AG08396 (cell line): ENCODE measurements at places on chromosomes 12 and 14.
A peak's percentile ranks its signal among the peaks of the same experiment; 100 is the strongest.

DNA sequence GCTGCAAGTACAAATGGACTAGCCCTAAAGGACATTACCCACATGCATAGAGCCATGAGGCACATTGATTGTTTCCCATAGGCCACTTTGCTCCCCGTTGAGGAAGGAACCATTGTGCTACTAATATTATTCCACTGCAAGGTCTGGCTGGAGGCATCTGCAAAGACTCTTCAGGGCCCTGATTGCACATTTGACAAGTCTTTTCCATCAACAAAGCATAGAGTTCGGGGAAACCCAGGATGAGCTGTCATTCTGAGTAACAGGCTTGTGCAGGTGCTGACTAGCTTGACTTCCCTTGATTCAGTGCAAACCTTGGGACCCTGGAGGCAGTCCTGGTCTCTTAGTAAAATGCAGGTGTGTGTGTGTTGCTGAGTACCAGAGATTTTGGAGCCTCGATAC is 73.8 kb downstream of the SUSD6 start:
- DNase-seq, result no peak

- peak; percentile 20 for DNase-seq
Measured at GRCh38 chr12:15830538-15830937, 41.4 kb upstream of the EPS8 start.

DNA sequence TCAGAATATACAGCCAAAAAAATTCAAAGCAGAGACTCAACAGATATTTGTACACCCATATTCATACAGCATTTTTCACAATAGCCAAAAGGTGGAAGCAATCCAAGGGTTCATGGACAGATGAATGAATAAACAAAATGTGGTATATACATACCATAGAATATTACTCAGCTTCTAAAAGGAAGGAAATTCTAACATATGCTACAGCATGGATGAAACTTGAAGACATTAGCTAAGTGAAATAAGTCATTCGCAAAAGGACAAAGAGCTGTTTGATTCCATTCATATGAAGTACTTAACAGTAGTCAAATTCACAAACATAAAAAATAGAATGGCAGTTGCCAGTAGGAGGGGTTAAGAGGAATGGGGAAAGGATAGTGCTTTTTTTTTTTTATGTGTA is 91.8 kb upstream of the ARID2 start:
- no peak for DNase-seq

DNA sequence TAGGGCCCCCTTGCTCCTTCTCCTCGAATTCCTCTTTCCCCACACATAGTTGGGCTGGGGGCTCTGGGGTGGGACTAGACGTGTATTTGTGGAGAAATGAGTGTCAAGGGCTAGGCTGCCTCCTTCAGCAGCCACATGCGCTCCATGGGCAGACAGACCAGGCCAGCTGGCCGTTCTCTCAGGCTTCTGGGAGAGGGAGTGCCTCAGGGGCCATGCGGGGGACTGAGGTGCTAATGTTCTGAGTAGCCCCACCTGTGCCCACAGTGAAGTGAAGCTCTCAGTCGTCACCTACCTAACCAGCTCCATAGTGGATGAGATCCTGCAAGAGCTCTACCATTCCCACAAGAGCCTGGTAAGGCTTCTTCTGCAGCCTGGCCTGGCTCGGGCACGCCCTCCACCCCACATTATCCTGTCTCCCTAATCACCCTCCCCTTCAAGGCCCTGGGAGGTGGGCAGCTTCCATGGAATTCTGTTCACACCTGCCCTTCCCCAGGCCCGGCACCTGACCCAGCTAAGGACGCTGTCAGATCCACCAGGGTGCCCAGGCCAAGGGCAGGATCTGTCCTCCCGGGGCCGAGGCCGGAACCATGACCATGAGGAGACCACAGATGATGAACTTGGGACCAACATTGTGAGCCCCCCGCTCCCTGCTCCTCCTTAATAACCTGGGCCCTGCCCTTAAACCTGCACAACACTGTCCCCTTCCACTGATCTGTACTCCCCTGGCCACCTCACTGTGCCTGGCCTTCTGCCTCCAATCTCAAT is 9.0 kb upstream of the CPNE6 start:
- DNase-seq, result no peak

GRCh38 chr14:90767899-90768298 is 48.3 kb downstream of the TTC7B start:
- no peak for DNase-seq

DNA sequence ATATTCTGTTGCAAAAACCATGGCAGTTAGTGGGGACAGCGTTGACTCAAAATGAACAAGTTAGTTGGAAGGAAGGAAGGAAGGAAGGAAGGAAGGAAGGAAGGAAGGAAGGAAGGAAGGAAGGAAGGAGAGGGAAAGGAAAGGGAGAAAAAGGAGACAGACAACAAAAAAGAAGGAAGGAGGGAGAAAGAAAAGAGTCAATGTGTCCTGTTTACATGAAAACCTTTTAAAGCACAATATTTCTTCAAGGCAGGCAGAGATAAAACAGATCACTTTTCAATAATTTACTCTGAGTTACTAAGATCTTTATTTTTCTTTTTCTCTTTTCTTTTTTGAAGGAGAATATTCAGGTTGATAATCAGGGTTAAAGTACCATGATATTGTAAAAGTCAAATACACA is 99.4 kb downstream of the CCER1 start:
- no peak for DNase-seq

DNA sequence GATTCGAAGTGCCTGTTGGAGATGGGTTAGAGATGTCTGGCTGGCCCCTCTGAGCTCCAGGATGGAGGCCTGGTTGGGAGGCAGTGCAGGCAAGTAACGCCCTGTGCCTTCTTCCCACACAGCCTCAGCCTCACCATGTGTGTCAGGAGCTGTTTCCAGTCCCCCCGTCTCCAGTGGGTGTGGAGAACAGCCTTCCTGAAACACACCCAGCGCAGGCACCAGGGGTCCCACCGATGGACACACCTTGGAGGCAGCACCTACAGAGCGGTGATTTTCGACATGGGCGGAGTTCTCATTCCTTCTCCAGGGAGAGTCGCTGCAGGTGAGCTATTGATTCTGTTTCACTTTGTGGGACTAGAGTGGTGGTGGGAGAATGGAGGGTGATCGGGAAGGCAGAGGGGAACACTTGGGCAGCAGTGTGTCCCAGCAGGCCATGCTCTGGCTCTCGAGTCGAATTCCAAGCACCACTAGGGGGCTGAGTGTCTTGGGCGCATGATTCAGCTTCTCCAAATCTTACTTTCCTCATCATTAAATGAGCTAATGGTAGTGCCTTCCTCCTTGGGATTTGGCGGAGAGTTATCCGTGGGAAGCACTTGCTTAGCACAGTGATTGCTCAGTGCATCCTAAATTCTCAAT is 6.8 kb downstream of the ACAD10 start:
- DNase-seq, result peak; percentile 47

- DNase-seq, result no peak
Measured at GRCh38 chr12:117592588-117593305, 231.3 kb upstream of the NOS1 start.

GRCh38 chr14:67690011-67690410 is 5.6 kb downstream of the RDH11 start:
- no peak for DNase-seq

- no peak for DNase-seq
Measured at GRCh38 chr14:60878536-60878935, 102.3 kb downstream of the TRMT5 start.

- no peak for DNase-seq
Measured at GRCh38 chr14:93954900-93955849, 21.2 kb downstream of the ASB2 start.

DNA sequence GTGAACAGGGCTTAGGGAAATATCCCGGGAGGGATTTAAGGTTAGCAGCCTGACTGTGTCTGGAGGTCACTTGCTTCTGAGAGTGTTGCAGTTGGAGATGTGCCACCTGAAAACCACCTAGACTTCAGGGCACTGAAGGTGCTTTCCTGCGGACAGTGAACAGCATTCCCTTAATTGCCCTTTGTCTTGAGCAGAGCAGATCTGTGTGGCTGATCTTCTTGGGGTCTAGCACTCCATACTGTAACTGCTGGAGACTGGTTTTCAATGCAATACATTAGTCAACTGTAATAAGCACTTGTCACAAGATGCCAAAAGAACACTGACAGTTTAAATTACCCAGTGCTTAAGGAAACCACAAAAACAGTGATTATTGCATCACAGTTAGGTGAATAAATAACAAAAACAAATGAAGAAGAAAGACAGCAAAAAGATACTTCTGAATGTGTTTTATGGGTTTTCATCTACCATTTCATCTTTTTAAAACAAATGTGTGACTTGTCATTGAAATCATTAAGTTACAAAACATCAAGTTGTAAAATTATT is 111.8 kb downstream of the PRIMA1 start:
- DNase-seq, result no peak

DNA sequence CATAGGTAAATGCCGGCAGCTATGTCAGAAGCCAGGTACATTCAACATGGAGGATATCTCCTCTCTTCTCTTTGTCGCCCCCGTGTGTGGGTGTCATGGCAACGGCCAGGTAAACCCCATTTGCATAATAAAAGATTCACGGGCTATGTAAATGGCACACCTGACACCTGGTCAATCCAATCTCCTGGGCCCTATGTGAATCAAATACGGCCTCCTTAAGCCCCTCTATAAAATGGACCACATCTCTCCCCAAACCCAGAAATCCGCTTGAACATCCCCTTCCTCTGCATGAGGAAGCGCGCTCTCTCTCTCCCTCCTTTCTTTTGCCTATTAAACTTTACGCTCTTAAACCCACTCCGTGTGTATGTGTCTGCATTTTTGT is 363.7 kb downstream of the SOX5 start:
- DNase-seq, result no peak

- DNase-seq, result no peak
Measured at GRCh38 chr12:47797441-47797840, 22.3 kb downstream of the HDAC7 start.

- no peak for DNase-seq
Measured at GRCh38 chr12:67456431-67456901, 187.3 kb downstream of the CAND1 start.
